Body of pancreas (tissue), 4 donors: ENCODE measurements at places on chromosomes 4 and X.
A peak's percentile ranks its signal among the peaks of the same experiment; 100 is the strongest.

DNA sequence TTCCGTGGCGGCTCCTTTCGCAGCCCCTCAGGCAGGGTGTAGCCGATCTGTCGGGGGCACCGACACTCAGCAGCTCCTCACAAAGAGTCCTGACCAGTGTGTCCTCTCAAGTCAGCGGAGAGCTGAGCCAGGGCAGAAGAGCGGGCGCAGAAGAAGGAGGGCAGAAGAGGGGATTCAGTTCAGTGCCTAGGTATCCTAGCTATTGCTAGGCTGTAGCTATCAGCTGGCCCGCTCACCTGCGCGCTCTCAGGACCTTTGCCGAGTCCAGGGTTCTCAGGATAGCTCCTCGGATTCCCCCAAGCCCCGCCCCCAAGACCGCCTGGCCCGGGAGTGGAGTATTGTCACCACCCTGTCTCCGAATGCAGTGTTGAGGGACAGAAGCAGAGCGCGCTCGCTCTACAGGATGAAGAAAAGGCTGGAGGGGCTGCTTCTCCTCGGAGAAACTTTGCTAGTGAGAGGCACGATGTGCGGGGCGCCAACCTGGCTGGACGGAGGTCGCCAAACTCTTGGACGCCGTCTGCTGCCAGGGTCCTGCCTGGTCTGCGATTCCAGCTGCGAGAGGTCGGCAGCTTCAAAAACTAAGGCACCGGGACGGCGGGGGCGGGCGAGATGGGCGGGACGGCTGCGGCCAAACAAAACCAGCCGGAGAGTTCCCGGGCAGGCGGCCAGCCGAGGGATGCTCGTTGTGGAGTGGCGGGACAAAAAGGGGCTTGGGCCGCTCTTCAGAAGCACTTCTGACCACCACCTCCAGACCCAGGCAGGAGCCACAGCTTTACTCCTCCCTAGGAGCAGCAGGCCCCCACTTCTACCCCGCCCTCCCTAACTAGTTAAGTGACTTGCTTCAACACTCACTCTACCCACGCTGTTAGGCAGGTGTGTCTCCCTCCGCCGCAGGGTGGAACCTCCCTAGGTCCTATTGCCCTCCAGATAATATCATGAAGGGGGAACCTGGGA lies at the start of gene XKRX:
XKRX (minus strand) TSS at position 258 of the 954 bp plus-strand sequence. CDS start 613 bp downstream, outside the sequence.
- peak; percentile 56 for DNase-seq

- DNase-seq, result no peak
These were observed 590.9 kb downstream of the ARAP2 start for GRCh38 chr4:35653451-35653850.

DNA sequence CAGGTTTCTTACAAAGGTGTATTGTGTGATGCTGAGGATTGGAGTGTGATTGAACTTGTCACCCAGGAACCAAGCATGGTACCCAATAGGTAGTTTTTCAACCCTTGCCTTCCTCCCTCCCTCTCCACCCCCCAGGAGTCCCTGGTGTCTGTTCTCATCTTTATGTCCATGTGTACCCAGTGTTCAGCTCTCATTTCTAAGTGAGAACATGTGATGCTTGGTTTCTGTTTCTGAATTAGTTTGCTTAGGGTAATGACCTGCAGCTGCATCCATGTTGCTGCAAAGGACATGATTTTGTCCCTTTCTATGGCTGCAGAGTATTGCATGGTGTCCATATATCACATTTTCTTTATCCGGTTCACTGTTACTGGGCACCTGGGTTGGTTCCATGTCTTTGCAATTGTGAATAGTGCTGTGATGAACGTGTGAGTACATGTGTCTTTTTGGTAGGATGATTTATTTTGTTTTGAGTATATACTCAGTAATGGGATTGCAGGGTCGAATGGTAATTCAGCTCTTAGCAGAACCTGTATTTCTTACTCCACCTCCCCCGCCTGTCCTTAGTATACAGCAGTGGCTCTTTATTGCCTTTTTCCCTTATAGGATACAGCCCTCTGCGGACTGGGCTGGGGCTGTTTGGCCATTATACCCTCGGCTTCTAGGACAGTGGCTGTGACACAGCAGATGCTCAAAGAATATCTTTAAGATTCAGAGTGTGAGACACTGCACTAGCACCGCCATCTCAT lies 145.4 kb downstream of the PTTG2 start:
- DNase-seq, result no peak

DNA sequence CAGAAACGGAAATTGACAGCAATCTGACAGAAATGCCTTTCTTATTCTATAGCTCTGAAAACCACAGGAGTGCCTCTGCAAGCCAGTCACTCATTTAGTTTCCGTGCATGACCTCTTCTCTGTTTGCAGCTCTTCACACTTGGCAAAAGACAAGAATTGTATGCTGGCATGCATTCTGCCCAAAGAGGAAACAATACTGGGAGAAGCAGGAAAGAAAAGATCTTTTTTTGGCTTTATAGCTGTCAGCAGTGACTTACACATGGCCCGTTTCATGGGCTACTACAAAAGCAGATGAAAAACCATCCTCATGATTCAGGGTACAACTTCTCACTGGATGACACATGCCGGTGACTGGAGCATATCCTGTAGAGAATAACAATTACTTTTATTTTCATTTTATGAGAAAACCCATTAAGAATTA lies 249.4 kb downstream of the ADAMTS3 start:
- no peak for DNase-seq
